ENCODE measurements at places on chromosomes 4 and X.

GRCh38 chr4:19776929-19777328, 474.8 kb upstream of the SLIT2 start:
- DNase-seq, result no peak

- DNase-seq, result no peak
These were observed 19.6 kb downstream of the VBP1 start for GRCh38 chrX:155235891-155236290.

DNA sequence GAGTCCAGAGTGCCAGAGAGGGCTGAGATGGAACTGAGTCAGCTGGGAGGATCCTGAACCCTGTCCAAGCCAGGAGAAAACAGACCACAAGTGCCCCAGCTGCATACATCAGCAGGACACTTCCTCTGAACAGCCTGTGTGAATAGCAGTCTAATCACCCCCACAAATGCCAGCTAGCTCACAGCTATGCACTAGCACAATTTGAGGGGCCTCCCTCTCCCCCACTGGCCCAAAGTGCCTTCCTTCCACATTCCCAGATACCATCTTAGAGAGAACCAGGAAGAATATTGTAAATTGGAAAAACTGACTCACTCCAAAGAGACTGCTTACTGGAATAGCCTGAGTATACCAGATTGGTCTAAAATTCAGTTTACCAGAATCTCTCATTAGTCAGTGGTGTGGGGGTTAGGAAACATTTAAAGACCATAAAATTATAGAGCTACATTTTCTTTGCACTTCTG, 292.6 kb upstream of the KLF3 start:
- DNase-seq, result no peak

GRCh38 chr4:253936-254756, 51.1 kb downstream of the ZNF732 start:
- no peak for DNase-seq

DNA sequence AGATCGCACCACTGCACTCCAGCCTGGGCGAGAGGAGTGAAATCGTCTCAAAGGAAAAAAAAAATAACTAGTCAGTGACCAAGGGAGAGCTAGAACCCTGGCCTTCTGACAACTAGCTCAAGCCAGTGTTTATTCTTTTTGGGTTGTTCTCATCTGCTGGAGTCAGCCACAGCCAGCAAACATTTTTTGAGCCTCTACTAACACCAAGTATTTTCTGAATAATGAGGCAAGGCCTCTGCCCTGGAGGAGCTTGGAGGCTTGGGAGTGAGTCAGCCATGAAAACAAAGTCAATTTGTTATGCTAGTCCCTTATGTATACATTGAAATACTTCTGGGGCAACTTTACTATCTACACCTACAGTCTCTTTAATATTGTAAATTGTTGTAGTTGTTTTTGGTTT, 46.5 kb downstream of the TMA16 start:
- no peak for DNase-seq

GRCh38 chr4:186264660-186265059, 1.3 kb upstream of the F11 start:
- DNase-seq, result no peak

- DNase-seq, result no peak
These were observed 155.0 kb downstream of the MSL3 start for GRCh38 chrX:11913001-11913400.

DNA sequence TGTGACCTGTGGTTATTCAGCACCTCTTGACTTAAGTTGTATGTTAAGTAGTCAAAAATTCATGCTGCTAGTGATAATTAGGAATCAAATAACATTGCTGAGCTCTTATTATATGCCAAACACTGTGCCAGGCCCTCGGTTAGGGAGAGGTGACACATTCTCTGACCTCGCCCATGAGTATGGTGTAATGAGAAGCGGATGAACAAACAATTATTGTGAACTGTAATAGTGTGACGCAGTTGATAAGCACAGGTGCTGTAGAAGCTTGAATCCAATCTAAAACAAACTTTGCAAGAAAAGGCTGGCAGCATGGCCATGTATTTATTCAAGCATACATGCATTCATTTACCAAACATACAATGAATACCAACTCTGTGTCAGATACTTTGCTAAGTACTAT, 303.5 kb upstream of the HS3ST1 start:
- no peak for DNase-seq

DNA sequence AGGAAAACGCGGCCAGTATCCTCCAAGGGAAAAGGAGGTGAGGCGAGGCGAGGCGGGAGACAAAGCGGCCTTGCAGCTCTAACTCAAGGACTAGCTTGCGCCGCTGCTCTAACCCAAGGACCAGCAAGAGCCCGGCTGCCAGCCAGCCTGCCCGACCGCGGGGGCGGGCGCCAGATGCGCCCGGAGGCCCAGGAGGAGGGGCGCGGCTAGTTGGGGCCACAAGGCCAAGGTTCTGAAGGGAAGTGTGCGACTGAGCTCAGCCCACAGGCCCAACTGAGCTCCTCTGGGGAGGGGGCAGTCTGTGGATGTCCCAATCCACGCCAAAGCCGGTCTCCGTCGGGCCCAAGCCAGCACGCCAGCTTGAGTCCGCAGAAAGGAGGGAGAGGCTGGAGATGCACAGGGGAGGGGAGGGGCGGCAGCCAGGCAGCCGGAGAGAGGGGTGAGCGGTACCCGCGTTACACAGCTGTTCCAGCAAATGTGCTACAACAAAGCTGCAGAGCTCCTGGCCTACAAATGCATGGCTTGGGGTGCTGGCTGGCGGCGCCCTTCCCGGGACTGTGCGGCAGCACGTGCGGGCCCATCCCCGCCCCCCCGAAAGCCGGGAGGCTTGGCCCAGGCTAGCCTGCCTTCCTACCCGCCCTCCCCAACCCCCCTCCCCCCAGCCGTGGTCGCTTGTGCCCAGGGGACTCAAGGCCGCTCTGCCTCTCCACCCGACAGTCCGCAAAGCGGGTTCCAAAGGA, 637 bp downstream of the AMER1 start:
- DNase-seq, result no peak

- no peak for DNase-seq
These were observed 159.4 kb upstream of the TENM3 start for GRCh38 chr4:182083671-182084410.

GRCh38 chr4:55068522-55068921, 56.9 kb downstream of the KDR start:
- no peak for DNase-seq

DNA sequence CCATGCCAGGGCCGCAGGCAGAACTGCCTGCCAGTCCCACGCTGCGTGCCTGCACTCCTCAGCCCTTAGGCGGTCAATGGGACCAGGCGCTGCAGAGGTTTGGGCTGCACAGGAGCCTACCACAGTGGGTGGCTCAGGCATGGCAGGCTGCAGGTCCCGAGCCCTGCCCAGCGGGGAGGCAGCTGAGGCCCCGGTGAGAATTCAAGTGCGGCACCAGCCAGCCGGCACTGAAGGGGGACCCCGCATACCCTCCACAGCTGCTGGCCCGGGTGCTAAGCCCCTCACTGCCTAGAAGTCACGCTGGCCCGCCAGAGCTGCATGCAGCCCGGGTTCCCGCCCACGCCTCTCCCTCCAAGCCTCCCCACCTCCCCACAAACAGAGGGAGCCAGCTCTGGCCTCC, 302.5 kb upstream of the UGT8 start:
- DNase-seq, result no peak

DNA sequence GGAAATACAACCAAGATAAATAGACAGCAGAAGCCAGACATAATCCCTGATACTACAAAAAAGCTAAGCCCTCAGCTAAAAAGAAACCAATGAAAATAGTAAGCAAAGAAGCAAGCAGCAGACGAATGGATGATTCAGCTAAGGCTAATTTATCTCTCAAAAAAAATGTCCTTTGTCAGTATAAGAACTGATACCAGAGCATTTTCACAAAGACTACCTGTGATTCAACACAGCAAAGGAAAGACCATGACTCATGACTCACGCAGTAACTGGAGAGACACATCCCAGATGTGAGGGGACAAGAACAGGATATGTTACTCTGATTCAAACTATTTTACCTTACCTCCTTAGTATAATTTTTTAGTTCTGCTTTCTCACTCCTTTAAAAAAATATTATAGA, 22.7 kb upstream of the TMPRSS11F start:
- no peak for DNase-seq

GRCh38 chr4:102918859-102919258, 50.1 kb downstream of the CISD2 start:
- no peak for DNase-seq

- no peak for DNase-seq
These were observed 16.3 kb downstream of the NDNF start for GRCh38 chr4:121056066-121056465.

DNA sequence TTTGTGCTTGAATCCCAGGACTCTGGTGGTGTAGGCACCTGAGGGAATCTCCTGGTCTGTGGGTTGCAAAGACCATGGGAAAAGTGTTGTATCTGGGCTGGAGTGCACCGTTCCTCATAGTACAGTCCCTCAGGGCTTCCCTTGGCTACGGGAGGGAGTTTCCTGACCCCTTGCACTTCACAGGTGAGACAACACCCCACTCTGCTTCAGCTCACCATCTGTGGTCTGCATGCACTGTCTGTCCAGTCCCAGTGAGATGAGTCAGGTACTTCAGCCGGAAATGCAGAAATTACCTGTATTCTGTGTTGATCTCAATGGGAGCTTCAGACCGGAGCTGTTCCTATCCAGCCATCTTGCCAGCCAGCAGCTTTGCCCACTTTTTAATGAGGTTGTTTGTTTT, 353.0 kb upstream of the IRS4 start:
- DNase-seq, result no peak

- DNase-seq, result no peak
These were observed 33.9 kb downstream of the SNCA start for GRCh38 chr4:89803036-89803435.

DNA sequence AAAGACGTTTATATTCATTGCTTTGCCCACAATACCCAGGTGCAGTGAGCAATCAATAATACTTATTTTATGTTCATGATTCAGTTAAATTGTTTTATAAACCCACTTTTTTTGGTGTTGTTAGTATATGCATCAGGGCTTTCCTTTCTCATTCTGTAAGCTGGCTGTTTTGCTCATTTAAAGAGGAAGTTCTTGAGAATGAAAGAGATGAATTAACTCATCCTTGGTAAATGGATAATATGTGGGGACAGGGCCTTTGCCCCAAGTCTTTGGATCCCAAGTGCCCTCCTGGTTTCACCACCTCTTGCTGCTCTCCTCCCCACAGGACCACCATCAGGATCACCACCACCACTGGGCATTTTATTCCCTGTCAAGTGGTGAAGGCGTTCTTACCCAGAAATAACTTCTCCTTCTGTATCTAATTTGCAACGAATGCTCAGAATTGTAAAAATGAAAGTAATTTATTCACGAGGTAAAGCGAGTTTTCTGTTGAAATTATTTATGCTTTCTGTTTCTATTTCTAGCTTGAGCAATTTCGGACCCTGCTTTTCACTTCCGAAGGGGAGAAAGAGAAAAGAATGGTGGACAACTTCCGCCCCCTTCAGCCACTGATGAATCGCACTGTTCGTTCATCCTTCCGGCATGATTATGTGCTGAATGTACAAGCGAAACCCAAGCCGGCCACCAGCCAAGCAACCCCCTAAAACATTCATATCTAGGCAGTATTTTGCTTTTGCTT, 8.2 kb upstream of the ZRSR2 start:
- no peak for DNase-seq

GRCh38 chr4:14176613-14177012, 549.1 kb upstream of the BOD1L1 start:
- no peak for DNase-seq

DNA sequence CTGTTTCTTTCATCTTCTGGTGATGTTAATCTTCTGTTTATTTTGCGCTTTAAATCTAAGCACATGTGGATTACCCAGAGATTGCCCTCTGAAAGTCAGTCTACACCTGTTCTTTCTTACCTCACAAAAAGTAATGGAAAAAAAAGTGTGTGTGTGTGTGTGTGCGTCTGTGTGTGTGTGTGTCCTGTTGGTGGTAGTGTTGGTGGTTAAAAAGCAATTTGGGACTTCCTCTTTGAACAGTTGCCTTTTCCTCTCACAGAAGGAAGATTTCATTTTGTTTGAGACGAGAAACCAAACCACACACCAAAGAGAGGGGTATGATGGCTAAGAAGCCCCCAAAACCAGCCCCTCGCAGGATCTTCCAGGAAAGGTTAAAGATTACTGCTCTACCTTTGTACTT, at the start of gene STAP1:
Gene STAP1, plus strand, starts transcription at position 235 of the 400 bp plus-strand sequence. Its CDS starts 83 bp downstream, at position 318.
- DNase-seq, result no peak

DNA sequence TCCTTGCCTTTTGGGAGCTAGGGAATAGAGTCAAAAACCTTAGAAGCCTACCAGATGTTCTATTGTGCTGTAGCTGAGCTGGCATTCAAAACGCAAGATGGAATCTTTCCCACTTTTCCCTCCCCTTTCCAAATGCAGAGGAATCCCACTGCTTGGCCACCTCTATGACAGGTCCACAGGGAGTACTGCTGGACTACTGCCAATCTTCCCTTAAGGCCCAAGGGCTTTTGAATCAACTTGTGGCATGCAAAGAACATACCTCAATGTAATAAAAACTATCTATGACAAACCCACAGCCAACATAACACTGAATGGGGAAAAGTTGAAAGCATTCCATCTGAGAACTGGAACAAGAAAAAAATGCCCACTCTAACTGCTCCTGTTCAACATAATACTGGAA, 139.2 kb upstream of the AGTR2 start:
- no peak for DNase-seq

- DNase-seq, result no peak
These were observed 70.2 kb downstream of the CXXC4 start for GRCh38 chr4:104424475-104424941.

DNA sequence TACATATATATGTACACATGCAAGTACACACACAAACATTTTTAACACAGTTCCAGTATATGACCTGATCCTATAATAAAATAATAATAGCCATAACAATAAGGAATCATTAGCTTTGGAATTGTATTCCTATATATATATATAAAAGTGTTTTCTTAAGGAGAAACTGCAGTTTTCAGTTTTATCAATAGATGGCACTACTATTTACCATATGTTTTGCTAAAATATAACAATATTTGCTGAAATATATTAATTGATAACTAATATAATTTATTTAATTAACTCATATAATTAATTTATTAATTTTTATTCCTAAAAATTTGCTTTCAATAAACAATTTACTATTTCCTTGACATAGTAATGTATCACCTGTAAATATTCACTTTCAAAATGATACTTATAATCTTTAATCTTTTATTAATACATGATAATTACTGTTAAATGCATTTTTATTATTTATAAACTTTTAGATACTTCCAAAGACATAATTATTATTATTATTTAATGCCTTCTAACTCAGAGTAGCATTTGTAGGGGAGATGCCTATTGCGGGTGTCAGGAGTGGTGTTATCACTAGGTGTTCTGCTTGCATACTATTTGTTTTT, 599.5 kb downstream of the FSTL5 start:
- DNase-seq, result no peak

DNA sequence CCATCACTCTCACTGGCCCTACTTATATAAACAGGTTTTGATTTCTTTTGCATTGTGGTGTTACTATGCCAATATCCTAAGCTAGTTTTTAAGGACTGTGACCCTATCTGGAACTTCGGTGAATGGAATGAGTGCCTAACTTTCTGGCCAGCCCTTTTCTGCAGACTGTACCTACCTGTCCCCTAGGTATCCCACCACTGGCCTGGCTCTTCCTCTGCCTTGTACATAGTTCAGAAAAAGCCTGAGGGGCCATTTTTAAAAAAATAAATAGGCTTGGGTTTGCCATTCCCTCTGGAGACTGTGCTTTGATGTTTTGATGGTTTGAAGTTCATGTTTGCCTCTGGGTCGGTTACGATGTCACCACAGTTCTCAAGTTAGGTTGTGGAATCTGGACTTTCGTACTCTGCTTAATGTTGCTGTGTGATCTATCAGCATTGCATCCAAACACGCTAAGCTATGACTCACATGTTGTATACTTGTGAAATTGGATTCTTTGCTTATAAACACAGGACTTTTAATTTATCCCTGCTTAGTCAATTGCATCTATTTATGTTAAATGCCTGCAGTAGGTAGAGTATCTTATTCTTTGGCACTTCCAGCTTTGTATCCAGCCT, 182.0 kb downstream of the ANKRD50 start:
- no peak for DNase-seq

Measured in stimulated activated CD8-positive, alpha-beta memory T cell treated with anti-CD3 and anti-CD28 coated beads, Interleukin-4, amount 100 ng/mL, for 4 hours (primary cell).